ENCODE measurements at places on chromosomes 6 and 20.

GRCh38 chr20:43914311-43915210 lies at the start of gene TOX2:
Gene TOX2, plus strand, starts transcription at chr20:43914852. Its CDS starts 40 bp downstream, at chr20:43914892.
- no peak for DNase-seq

- no peak for DNase-seq
These were observed 1.5 kb upstream of the STX16 start for GRCh38 chr20:58649288-58650180.

GRCh38 chr20:24452498-24453127 lies 16.8 kb upstream of the SYNDIG1 start:
- DNase-seq, result no peak

DNA sequence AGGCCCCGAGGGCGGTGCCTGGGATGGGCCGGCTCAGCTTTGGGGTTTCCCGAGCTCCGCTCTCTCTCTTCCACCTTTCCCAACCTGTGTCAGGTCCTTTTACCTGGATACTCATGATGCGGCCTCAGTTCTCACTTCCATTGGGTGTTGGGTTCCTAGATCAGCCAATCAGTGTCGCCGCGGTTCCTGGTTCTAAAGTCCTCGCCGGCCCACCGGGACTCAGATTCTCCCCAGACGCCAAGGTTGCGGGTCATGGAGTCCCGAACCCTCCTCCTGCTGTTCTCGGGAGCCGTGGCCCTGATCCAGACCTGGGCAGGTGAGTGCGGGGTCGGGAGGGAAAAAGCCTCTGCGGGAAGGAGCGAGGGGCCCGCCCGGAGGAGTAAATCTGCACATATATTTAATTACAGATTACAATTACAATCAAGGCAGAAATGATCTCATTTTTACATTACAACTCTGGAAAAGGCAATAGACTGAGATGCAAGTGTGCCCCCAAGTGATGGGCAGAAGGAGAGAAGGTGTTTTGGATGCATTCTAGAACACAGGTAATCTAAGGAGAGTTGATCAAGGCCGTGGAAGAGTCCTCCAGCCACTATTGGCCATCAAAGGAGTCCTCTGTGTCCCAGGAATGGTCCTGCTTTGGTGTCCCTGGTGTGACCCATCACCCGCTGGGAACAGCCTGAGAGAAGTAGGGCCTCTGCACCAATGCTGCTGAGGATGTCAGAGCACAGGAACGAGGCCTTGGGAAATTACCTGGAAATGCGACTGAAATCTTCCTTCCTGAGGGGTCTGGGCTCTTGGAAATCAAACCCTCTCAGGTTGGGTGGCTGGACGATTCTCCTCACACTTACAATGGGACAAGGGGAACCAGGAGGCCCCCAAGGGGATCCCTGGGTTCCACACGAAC lies 34.7 kb upstream of the MICB start:
- peak; percentile 78 for DNase-seq

GRCh38 chr6:83051377-83052172 lies 14.1 kb downstream of the UBE3D start:
- DNase-seq, result peak; percentile 80

DNA sequence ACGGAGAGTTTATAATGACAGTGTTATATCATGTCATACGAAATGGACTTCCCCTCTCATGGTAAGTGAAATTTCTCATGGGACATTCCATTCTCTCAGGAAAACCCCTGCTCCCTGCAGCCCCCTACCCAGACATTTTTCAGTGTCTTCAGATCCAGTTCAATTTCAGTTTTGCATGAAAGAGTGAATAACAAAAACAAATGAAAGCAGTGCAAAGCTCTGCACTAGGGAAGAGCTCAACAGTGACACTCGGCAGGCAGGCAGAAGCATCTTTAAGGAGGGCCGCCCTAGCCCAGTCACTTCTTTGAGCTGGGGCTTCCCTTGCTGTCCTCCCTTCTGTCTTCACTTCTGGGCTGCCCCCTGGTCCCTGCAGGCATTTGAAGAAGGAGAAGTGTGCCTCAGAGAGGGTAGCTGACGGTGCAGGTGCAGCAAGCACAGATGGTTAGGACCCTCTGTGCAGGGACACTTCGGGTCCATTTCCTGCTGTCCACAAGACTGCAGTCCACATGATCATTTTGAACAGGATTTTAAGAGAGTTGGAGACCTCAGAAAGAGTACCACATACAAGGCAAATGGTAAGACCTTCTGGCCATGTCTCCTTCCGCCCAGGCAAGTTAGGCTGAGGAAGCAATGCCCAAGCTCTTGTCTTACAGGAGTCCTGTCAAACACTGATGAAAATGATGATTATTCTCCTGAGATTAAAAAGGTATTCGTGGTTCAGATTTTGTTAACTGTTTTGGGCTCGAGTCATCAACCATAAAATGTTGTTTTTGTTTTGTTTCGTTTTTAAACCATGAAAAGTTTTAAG lies 5.4 kb upstream of the DUSP22 start:
- DNase-seq, result no peak

DNA sequence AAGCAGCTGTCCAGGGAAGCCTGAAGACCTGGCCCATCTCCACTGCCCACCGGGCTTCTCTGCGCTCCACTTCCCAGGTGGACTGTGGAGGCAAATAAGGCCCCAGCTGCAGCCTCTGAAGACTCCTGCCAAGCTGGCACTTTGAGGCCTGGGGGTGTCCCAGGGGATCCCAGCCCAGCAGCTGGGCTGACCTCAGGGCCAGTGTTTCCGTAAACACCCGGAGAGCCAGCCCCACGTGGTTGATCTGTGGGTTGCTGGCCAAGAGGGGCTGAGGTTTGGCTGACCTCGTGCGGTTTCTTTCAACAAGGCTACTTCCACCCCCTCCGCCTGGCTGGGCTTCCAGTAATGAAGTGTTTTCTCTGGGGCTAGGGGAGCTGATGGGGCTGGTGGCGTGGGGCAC lies 12.4 kb upstream of the CCN5 start:
- DNase-seq, result no peak

- DNase-seq, result no peak
These were observed 112.1 kb downstream of the FARS2 start for GRCh38 chr6:5373430-5373829.
